ENCODE measurements at places on chromosomes 4 and X.

- DNase-seq, result no peak
Observed at GRCh38 chr4:138420471-138420870, 178.3 kb upstream of the SLC7A11 start.

GRCh38 chrX:19924285-19924684 is 36.9 kb upstream of the SH3KBP1 start:
- no peak for DNase-seq

- no peak for DNase-seq
Observed at GRCh38 chr4:7518871-7519637, 84.3 kb upstream of the PSAPL1 start.

GRCh38 chr4:105859233-105859632 is 36.0 kb upstream of the NPNT start:
- DNase-seq, result peak; percentile 4

DNA sequence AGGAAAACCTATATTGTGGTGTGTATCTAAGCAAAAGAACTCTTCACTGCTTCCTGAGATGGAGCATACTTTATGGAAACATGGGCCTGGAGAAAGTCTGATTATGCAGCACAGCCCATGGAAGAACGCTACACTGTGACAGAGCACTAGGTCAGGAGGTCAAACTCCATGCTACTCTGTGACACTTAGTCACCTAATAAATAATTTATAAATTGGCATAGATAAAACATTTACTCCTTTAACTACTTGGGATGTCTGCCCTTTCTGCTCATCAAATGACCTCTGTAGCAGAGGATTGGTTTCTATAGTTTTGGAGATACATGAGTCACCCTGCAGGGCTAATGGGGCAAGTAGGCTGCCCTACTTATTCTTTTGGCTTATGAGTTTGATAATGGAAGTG is 134.7 kb upstream of the BANK1 start:
- DNase-seq, result no peak

- DNase-seq, result no peak
Observed at GRCh38 chrX:124395145-124395880, 49.0 kb downstream of the SH2D1A start.

DNA sequence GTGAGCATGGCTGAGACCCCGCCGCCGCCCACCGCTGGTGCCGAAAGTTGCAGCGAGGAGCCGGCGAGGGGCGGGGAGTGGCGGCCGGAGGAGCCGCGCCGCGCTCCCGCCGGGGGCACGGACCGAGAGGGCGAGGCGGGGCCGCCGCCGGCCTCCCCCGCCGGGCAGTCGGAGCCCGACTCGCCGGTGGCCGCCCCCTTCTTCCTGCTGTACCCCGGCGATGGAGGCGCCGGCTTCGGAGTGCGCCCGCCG is 16.5 kb downstream of the UTP3 start:
- no peak for DNase-seq

GRCh38 chrX:135931644-135932487 is 38.4 kb downstream of the SAGE1 start:
- peak; percentile 32 for DNase-seq

DNA sequence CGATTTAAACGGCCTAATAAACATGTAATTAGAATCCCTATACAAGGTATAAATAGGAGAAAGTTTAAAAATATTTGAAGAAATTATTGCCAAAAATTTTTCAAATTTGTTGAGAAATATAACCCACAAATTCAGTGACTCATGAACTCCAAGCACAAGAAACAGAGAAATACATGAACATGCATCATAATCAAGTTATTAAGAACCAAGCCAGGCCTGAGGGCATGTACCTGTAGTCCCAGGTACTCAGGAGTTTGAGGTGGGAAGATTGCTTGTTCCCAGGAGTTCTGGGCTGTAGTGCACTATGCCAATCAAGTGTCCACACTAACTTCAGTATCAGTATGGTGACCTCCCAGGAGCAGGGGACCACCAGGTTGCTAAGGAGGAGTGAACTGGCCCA is 341.9 kb downstream of the CAMK2D start:
- DNase-seq, result no peak

DNA sequence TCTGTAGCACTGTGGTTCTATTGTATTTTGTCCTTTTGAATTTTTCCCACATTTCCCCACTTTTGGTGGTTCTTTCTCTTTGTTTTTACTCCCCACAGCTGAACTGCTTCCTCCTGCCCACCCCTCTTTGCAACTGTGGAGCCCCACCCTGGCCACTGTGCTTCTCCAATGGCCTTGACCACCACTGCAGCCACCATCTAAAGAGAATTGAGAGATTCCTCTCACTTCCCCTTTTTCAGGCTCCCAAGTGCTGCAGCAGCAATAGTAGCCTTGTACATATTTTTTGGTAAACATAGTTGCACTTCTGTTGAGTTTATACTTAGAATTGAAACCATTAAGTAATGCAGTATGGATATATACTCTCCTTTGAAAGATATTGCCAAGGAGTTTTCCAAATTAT is 51.3 kb upstream of the FRMPD3 start:
- no peak for DNase-seq

- no peak for DNase-seq
Observed at GRCh38 chr4:150116506-150116905, 38.3 kb downstream of the DCLK2 start.

GRCh38 chr4:129676934-129677333 is 581.0 kb downstream of the C4orf33 start:
- no peak for DNase-seq

Data from brain microvascular endothelial cell (primary cell).